Dorsolateral prefrontal cortex (tissue), 122 donors: ENCODE measurements at places on chromosomes 16 and 17. TPM values are rescaled to one million over a fixed set of nuclear protein-coding genes. Genes with fewer than 3 reads are reported as not detected.

Gene SIAH1
- total RNA-seq: 27.5 TPM

Gene MYH3
- 2.7 TPM for total RNA-seq

DNA sequence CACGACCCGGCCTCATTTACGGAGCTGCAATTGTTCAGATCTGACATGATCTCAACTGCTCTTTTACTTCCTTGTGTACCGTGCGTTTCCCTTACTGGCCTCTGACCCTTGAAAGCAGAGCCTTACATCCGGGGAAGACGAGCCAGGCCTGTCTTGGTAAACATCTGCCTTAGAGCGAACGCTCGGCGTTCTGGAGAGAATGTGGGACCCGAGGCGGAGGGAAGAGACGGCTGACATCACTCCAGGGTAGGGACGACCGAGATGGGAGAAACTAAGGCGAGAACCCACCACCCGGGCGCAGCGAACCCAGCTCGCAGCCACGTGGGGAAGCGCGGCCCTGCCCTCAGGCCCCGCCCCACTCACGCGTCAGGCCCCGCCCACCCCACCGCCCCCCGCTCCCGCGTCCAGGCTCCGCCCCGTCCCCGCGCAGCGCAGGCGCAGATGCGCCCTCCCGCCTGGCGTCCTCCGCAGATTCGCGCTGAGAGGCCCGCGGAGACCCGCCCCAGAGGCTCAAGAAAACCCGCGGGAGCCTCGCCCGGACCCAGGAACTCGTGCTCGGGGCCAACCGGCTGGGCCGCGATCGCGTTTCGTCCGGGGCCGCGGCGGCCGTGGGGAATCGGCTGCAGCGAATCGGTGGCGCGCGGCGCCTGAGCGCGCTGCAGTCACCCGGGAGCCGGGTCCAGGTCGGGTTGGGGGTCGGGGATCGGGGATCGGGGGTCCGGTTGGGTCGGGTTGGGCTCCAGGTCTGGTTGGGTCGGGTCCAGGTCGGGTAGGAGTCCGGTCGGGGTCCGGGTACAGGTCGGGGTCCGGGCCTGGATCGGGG lies at the start of gene TELO2:
Gene TELO2, plus strand, starts transcription at position 438 of the 823 bp plus-strand sequence. CDS start 922 bp downstream, outside the sequence.
- DNase-seq: peak; percentile 80

GRCh38 chr17:15249487-15249886 lies 15.6 kb downstream of the PMP22 start:
- no peak for DNase-seq
